B cell (primary cell): ENCODE measurements at places on chromosomes 6 and 20. TPM values are rescaled to one million over a fixed set of nuclear protein-coding genes. Genes with fewer than 3 reads are reported as not detected.

The AGPAT1 gene
- 27.4 and 29.8 TPM in 2 replicates for total RNA-seq

The RFX6 gene
- total RNA-seq, result not detected in 2 replicates

GRCh38 chr20:44488551-44488950 is 12.9 kb downstream of the TTPAL start:
- DNase-seq, result no peak

The HM13 gene
- total RNA-seq, result 85.1 and 94.3 TPM in 2 replicates

- DNase-seq, result no peak
These were observed 52.6 kb downstream of the SMLR1 start for GRCh38 chr6:130879826-130880225.

GRCh38 chr6:134310817-134311216 is 7.1 kb downstream of the SGK1 start:
- DNase-seq, result no peak

The SLX4IP gene
- total RNA-seq, result 8.1 and 9.6 TPM in 2 replicates

The PCNA gene
- 31.7 and 35.5 TPM in 2 replicates for total RNA-seq

DNA sequence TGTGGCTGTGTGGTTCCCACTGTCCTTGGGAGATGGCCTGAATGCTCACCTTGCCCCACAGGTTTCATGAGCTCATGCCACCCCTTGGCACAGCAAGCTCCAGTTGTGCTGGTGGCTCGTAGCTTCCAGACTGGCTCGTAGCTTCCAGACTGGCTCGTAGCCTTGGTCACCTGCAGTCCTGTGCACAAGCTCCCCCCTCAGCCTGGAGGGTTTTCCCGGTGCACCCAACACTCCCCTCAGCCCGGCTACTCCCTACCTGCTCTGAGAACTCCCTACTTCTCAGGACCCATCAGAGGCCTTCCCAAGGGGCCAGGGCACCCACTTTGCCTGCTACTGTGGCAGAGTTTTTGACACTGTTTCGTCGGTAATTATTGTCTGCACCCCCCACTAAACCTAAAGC is 285.6 kb downstream of the TAF4 start:
- DNase-seq, result no peak

The GNL1 gene
- 107 and 109 TPM in 2 replicates for total RNA-seq

GRCh38 chr6:145705561-145705960 is 29.8 kb downstream of the EPM2A start:
- DNase-seq, result no peak

DNA sequence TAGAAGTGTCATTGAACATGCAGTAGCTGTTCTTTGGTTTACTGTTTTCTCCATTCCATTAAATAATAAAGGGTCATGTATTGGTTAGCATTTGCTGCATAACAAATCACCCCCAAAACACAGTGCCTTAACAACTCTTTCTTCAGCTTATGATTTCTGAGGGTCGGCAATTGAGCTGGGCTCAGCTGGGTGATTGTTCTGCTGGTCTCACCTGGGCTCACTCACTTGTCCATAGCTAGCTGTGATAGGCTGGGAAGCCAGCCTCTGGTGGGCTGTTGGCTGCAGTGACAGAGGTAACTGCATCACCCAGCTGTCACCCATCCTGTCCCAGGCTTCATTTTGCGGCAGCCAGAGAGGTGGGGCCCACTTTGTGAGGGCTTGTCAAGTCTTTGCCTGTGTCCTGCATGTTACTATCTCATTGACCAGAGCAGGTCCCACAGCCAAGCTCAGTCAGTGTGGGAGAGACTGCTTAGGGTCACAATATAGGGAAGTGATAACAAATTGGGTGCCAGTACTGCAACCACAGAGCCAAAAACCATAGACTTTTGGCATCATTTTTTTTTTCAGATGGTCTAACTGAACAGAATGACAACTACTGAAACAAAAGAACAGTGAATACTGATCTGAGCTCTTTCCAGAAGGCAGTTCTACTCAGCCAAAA is 76.9 kb downstream of the SYNDIG1 start:
- DNase-seq, result no peak

The C20orf144 gene
- total RNA-seq, result 0.27 and 0.44 TPM in 2 replicates
